Fibroblast of skin of left quadriceps (primary cell): ENCODE measurements at places on chromosomes 13 and 19.

GRCh38 chr13:43180837-43181236 lies 157.5 kb downstream of the DNAJC15 start:
- DNase-seq, result no peak

DNA sequence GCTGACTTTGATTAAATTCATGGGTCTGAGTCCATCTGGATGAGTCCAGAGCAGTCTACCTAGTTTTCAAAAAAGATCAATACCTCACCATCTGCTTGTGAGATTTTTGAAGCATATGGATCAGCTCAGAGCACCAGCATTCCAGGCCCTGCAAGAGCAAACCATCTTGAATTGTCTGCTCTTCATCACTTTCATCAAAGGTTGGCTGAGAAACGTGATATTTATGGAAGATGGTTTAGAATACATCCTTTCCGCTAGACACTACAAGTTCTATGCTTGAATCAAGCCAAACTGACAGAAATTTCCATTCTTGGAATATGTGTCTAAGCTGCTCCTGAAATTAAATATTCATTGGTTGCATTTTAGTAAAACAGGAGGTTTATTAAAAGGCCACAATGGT lies 190.3 kb downstream of the KCNRG start:
- DNase-seq, result no peak

DNA sequence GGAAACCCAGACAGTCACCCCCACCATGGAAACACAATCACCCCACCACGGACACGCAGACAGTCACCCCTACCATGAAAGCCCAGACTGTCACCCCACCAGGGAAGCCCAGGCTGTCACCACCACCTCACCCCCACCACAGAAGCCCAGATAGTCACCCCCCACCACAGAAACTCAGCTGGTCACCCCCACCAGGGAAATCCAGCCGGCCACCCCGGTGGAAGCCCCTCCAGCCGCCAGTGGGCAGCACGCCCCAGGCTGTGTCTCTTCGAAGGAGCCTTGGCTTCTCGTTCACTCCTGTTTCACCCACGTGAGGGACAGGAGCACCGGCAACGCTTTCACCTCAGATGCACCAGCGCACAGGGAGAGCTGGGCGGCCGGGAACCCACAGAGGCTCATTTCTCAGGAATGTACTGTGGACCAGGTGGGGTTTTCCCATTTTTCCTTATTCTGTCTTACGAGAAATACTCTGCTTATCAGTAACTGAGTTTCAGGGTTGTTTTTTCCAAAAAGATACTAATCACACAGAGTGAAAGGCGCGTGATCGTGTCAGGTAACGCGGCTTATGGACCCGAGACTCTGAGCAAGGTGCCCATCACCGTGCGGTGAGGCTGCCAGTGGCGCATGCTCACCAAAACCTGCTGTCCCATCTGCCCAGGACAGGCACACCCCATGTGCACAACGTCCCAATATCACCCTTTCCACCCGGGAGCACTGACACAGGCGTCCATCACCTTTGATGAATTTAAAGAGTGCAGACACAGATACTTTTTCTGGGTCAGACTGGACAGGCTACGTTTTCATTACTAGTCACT lies 28.0 kb downstream of the CARS2 start:
- DNase-seq, result no peak

- DNase-seq, result no peak
Measured at GRCh38 chr13:112065867-112066623, 904 bp upstream of the SOX1 start.

GRCh38 chr13:94112731-94113130 lies 366.8 kb downstream of the DCT start:
- DNase-seq, result no peak

- no peak for DNase-seq
Measured at GRCh38 chr19:21576481-21576880, 71.1 kb downstream of the ZNF429 start.
